Amygdala (tissue), 56 donors: ENCODE measurements at places on chromosomes 13 and 19.
A peak's percentile ranks its signal among the peaks of the same experiment; 100 is the strongest.

- peak; percentile 100 for DNase-seq
Measured at GRCh38 chr19:32971715-32972540, at the start of the genes CEP89 and FAAP24. CEP89 (minus strand) TSS chr19:32971958; CDS start chr19:32971874, 84 bp downstream. FAAP24 (plus strand) TSS chr19:32972242; CDS start chr19:32973197, 955 bp downstream.

DNA sequence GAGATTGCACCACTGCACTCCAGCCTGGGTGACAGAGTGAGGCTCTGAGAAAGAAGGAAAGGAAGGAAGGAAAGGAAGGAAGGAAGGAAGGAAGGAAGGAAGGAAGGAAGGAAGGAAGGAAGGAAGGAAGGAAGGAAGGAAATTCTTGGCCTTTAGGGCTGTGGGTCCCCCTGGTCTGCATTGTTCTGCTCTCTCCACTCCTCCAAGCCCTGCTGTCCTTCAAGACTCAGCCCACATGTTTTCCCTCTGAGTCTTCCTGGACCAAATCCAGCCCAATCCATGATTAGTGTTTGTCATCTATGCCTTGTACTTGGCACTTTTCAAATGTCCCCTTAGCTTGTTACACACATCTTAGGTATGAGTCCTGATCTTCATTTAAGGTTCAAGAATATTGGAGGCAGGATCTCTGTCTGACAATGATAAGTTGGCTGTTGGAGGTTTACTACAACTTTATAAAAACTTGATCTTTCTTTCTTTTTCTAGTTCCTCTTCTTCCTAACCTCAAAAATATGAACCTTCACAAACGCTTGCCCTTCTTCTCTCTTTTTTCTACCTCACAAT is 48.8 kb upstream of the INTS6 start:
- no peak for DNase-seq

GRCh38 chr19:19900729-19901444 is at the start of gene ZNF93:
ZNF93 (plus strand) TSS chr19:19900946; CDS start chr19:19901089, 143 bp downstream.
- peak; percentile 95 for DNase-seq

DNA sequence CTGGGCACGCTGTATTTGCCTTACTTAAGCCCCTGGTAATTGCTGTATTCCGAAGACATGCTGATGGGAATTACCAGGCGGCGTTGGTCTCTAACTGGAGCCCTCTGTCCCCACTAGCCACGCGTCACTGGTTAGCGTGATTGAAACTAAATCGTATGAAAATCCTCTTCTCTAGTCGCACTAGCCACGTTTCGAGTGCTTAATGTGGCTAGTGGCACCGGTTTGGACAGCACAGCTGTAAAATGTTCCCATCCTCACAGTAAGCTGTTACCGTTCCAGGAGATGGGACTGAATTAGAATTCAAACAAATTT is 676 bp downstream of the BRCA2 start:
- DNase-seq = no peak

DNA sequence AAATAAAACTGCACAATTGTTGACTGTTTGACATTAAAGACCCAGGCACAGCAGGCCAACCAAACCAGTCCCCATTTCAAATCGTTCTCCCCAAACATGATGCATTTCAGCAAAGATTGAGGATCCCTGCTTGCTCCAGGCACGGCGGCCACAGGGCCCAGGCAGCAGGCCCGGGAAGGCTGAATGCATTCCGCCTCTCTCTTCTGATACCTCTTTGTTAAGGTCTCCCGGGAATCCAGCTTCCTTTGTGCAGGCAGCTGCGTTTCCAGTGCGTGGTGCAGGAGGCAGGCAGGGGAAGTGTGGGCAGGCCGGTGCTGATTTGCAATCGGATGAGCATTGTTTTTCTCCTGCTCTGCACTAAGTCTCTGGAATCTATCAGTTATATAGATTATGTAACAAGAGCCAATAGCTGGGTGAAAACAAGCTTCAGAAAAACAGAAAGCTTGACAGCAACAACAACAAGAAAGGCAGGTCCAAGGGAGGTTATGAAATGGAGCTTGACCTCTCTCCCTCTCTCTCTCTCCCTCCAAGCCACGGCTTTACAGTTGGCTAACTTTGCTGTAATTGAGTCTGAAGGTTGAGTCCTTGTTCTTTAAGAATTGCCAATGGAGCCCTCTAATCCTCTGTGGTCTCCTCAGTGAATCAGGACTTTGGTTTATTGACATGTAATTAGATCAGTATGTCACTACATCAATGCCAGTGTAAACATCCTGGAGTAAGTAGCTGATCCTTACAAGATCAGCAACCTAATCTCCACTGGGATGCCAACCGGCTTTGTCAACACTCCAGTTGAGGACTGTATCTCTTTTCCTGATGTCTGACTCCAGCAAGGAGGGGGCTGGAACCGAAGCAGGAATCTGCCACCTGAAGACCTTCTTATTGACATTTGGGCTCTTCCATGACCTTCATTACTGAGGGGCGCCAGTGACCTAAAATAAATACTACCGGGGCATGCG is 338.0 kb downstream of the TEX29 start:
- peak; percentile 38 for DNase-seq

DNA sequence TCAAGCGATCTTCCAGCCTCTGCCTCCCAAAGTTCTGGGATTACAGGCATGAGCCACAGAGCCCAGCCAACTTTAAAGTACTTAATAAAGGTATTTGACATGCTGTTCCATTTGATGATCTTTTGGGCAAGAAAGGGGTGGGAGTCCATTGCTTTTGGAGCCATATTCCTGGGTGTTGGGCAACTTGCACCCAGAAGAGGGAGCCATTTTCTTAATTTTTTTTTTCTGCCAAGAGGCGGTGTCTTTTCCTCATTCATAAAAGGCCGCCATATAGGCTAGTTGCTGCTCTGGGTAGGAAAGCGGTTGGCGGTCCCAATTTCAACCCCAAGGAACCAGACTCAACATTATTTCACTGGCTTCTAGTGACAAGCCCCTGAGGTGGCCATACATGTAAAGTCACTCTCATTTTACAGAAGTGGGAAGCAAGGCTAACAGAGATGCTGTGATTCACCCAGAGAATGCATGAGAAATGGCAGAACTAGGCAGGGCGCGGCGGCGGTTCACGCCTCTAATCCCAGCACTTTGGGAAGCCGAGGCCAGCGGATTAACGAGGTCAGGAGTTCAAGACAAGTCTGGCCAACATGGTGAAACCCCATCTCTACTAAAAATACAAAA is 139.6 kb downstream of the CACNA1A start:
- no peak for DNase-seq

DNA sequence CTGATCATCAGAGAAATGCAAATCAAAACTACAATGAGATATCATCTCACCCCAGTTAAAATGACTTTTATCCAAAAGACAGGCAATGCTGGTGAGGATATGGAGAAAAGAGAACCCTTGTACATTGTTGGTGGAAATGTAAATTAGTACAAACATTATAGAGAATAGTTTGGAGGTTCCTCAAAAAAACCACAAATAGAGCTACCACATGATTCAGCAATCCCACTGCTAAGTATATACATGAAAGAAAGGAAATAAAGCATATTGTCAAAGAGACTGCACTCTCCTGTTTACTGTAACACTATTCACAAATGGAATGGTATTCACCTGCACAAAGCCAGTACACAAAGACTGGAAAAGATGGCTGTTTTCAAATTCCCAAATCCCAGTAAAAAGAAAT is 1233.7 kb downstream of the PCDH17 start:
- DNase-seq = no peak

DNA sequence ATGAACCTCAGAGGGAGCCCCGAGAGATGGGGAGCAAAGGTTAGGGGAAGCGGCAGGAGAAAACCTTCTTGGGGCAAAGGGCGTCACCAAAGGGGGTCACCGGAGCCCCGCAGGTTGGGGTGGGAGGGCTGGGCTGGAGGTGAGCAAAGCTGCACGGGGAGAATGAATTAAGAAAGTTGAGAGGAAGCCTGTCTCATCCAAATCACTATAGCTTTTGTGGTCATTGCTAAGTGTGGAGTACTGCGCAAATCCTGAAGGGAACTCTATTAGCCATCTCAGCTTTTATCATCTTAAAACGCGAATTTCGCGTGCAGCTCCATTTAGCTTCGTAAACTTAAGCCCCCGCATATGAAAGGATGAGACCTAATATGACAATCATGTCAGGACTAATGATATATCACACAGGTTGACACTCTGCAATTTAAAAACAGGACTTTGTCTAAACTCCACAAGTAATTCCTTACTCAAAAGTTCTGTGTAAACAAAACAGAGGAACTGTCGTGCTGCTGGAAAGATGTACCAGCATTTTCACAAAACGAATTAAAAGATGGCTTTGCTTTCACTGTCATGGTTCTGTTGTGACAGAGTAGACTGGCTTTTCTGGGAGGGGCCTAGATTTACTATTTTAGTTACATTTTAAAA is 631 bp downstream of the LACC1 start:
- DNase-seq = no peak

- peak; percentile 57 for DNase-seq
Measured at GRCh38 chr19:18100710-18101109, 3.1 kb downstream of the MAST3 start.

GRCh38 chr13:21595546-21595822 is 8.5 kb downstream of the MICU2 start:
- DNase-seq = no peak

DNA sequence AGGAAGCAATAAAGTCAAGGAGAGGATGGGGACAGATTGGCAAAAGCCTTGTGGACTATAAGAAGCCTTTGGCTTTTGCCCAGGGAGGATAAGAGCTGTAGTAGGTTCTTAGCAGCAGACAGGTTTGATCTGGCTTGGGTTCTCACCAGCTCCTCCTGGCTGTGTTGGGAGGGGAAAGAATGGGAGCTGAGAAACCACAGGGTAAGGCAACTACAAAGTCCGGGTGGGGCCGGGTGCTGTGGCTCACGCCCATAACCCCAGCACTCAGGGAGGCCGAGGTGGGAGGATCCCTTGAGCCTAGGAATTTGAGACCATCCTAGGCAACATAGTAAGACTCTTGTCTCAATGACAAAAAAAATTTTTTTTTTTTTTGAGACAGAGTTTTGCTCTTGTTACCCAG is 20.6 kb downstream of the NECTIN2 start:
- no peak for DNase-seq
